ENCODE measurements at places on chromosomes 4 and X.
A peak's percentile ranks its signal among the peaks of the same experiment; 100 is the strongest.

DNA sequence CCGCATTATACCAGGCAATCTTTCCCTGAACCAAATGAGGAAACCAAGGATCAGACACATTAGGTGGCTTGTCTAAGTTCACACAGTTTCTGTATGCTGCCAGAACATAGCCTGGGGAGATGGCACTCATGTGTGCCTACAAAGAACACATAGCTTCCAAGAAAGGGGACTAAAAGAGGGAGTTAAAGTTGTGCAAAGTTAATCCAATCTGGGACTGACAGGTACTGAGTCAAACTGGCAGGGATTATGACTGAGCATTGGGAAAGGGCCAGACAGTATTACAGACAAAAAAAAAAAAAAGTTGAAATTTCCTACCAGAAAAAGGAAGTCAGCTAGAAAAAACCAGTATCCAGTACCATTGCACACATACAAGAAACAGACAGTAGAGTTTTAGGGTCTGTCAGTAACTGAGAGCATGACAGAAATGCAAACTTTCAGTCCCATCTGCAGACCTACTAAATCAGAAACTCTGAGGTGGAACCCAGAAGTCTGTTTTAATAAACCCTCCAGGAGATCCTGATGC is 37.2 kb downstream of the ADAMTS3 start:
- peak; percentile 63 for DNase-seq

DNA sequence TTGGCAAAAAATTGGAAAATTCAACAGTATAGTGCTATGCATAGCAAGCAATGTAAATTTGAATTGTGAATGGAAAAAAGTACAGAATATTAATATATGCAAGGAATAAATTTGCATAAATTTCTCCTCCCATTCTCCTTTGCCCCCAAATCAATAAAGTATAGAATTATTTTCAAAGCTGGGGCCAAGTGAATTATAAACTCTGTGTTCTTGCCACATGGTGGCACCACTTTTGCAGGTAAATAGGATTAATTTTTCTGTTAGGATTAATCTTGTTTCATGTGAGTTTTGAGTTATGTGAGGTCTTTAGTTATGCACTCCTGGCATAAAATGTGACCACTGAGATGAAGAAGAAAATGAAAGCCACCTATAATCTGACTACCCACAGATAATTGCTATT is 19.9 kb downstream of the COPS4 start:
- peak; percentile 39 for DNase-seq

DNA sequence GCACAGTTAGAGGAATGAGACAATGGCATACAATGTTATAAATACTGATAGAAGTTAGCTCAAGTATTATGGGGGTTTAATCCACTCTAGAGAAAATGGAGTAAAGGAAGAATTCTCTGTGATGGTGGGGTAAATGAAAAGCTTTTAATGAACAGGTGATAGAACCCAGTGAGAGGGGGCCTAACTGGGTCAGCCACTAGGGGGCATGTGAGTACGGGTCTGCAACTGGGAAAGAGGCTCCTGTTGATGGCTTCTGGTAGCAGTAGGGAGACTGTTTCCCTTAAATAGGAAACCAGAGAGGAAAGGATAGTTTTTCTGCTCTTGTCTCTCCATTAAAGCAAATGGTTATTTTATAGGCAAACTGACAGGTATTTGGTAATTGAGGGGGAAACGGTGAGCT is 132.8 kb upstream of the GPR101 start:
- DNase-seq, result peak; percentile 5

DNA sequence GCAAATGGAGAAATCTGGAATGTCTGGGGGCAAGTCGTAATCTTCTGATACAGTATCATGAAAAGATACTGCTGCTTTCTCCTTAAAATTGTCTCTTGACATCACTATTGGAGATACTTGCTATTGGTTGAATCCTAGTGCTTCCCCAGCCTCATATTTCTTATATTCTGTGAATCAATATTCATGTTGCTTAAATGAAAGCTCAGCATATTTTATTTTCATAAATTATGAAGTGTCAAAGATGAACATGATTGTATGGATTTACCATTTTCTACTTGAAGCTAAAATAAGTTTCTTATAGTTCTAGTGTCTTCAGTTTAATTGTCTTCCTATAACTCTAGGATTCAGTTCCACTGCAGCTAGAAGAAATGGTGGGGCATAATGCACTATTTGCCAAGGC is 29.6 kb upstream of the MBNL3 start:
- no peak for DNase-seq

GRCh38 chrX:150569155-150569477 is 695 bp downstream of the MTM1 start:
- DNase-seq, result peak; percentile 70

DNA sequence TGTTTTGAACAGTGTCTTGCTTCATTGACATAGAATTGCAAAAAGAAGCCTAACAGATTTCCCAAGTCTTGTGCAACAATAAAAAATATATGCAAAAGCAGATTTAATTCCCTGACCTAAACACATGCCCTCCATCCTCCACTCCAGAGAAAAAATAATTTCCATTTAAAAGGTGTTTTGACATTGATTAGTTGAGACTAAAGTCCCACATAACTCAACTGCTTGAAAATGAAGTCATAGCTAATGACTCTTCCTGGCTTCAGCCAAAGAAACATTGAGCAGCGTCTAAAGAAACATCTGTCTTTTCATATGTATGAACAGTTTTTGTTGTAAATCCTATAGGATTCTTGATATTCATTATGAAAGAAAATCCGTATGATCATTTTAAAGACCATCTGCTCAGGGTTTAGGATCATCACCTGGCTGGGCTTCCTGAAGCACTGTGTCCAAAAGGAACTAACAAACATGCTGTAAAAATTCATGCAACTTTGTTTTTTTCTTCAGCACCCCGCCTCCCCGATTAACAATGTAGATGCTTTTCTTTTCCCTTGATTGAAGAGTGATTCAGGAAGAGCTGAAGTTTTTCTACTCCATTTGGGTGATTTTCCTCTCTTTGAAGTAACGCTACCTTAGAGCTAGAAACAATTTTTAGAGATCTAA is 273.4 kb downstream of the HS3ST1 start:
- DNase-seq, result no peak

DNA sequence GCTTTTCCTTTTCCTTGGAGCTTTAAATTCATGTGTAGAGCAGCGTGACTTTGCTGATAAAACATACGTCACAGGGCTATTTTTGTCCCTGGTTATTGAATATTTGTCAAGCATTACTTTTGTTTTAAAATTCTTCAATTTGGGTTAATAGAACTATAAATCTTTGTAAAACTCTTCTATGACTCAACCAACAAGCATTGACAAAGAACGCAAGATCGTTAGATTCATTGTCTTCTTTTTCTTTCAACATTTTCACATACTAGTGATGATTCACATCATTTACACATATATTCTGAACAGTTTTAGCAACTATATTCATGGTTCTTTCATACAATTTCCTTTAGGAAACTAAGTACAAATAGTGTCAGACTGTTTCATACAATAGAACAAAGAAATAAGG is 72.0 kb upstream of the GPM6A start:
- no peak for DNase-seq

DNA sequence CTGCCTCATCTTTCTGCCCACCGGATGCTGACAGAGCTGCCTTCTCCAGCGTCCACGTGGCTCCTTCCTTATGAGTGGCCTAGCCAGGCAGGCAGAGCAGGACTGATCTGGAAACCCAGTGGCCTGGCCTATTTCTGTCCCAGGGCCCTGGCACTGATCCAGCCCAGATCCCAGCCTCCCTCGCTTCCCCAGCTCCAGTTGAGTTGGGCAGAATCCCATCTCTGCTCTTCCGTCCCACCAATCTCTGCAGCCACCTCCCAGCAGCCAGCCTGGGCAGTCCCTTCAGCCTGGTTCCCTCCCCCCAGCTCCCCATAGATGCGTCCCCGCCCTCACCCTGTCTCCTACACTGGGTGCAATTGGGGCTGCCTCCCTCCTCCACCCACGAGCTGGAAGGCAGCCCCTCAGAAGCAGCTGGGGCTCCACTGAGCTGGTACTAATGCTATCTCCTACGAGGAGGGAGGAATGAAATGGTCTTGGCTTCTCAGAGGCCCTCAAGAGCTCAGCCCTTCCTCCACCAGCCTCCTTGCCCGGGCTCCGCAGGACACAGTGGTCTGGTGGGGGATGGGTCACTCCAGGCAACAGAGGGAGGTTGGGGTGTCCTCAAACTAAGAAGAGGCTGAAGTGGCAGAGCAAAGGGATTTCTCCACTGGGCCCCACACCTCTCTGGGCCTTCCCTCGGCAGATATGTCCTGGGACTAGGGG is 94.2 kb downstream of the PJA1 start:
- DNase-seq, result no peak

DNA sequence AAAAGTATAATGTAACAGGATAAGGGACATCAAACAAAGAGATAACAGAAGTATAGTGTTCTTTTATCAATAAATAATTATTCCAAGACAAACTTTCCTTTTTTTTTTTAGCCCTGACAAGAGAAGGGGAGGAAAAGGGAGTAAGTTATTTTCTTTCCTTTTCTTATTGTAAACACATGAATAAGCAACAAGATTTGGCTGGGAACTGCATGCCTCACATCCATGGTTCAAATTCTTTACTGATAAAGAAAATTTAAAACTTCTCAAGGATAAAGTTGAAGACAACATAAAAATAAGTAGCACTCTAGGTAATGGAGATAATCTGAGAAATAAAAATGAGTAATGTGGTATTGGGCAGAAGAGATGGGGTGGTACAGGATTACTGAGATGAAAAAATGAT is 71.6 kb downstream of the NEK1 start:
- no peak for DNase-seq

DNA sequence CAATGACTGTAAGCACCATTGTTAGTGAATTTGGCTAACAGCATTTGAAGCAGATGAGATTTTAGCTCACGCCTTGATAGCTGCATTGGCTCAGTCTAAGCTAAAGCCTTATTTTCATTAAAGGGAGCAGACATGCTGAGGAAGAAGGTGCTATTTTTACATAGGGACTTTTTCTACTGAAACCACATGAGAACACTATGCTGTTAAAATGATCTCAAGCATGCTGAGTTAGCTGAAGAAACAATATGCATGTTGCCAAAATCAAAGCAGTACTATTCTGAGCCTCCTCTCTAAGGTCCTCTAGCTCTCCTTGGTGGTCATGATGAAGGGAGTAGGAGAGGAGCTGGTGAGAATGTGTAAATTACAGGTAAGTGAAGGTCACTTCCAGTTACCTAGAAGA is 134.4 kb upstream of the JADE1 start:
- no peak for DNase-seq

DNA sequence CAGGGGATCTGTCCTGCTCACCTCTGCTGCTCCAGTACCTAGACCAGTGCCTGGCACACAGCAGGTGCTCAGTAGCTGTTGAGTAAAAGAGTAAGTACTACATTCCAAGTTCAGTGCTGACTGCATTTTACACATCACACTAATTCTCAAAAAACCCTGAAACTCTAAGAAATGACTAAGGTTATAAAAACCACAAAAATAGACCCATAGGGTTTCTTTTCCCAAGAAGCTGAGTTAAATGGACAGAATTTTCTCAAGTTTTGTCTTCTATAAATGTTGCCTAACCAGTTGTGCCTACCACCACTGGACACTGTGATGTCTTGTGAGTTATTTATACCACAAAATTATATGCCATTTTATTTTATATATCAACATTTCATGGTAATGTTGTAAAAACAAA is 78.9 kb upstream of the RXFP1 start:
- DNase-seq, result no peak
